ENCODE measurements at places on chromosomes 6 and 20.

DNA sequence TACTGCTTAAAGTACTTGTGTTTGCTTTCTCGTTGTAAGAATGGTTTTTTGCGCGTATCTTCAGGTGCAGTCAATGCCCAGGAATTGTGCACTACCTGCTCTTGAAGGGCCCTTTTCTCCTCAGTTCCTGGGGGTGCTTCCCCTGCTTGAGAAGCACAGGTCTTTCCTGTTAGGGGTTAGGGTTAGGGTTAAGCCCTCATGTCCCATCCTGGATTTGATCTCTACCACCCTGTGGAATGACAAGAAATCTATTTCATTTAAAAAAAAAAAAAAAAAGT is 39.6 kb upstream of the TBXT start:
- DNase-seq, result no peak

DNA sequence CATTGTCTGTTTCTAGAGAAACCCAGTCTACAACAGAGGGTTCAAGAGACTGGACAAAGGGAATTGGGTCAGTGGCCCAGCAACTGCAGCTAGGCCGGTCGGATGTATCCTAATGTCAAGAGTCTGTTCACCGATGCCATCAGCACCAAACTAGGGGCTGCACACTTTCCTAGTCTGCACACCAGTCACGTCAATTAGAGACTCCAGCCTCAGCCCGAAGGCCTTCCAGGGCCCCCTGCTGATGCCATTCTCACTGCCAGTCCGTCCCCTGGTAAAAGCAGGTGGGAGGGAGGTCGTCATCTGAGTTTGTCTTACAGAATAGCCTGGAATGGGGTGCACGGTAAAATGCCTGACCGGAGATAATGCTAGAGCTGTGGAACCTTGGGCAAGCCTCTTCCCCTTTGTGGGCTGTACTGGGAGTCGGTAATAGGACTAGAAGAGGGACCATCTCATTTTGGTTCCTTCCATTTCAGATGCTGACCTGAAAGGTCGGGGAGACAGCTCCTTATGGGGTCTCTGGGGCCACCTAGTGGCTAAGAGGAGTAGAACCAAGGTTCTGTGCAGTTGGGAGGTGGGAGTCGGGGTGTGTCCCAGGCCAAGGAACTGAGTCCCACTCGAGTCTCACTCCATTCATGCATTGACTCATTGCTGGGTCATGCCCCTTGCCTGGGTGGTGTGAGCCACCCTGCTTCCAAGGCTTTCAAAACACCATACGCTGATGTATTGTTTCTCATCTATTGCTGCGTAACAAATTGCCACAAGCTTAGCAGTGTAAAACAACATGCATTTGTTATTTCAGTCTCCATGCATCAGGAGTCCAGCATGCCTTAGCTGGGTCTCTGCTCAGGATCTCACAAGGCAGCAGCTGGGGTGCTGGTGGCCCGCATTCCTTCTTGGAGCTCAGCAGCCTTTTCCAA is 5.1 kb downstream of the SOX12 start:
- peak; percentile 39 for DNase-seq

- DNase-seq, result no peak
Measured at GRCh38 chr20:49797344-49797615, 15.3 kb upstream of the SLC9A8 start.

DNA sequence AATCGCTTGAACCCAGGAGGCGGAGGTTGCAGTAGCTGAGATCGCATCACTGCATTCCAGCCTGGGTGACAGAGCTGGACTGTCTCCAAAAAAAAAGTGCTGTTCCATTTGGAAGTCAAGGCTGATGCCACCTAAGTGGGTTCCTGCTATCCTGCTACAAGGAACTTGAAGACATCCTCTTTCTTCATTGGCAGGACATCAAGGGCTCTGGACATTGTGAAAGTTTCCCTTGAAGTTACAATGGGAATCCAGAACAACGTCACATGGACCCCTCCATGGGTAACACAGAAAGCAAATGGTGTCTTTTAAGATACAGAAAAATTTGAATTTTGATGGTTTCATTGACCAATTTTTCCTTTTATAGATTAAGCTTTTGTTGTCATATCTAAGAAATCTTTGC is 15.5 kb upstream of the ITCH start:
- DNase-seq, result no peak

DNA sequence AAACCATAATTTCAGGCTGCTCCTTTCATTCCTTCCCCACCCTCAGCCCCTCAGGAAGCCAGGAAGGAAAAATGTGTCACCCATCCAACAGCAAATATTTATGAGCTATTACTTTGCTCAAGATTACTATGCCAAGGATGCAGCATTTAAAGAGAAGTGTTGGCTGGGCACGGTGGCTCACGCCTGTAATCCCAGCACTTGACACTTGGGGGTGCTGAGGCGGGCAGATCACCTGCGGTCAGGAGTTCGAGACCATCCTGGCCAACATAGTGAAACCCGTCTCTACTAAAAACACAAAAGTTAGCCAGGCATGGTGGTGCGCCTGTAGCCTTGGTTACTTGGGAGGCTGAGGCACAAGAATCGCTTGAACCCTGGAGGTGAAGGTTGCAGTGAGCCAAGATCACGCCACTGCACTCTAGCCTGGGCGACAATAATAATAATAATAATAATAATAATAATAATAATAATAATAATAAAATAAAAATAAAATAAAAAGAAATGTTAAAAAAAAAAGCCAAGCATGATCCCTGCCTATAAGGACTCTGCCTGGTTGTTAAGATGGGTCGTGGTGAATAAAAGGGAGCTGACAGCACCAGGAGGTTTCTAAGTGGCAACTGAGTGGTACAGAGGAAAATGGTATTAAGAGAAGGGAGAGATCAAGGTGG is 20.5 kb upstream of the TIAM2 start:
- DNase-seq, result no peak

GRCh38 chr6:160790028-160790792 is 88.2 kb downstream of the PLG start:
- DNase-seq, result no peak

DNA sequence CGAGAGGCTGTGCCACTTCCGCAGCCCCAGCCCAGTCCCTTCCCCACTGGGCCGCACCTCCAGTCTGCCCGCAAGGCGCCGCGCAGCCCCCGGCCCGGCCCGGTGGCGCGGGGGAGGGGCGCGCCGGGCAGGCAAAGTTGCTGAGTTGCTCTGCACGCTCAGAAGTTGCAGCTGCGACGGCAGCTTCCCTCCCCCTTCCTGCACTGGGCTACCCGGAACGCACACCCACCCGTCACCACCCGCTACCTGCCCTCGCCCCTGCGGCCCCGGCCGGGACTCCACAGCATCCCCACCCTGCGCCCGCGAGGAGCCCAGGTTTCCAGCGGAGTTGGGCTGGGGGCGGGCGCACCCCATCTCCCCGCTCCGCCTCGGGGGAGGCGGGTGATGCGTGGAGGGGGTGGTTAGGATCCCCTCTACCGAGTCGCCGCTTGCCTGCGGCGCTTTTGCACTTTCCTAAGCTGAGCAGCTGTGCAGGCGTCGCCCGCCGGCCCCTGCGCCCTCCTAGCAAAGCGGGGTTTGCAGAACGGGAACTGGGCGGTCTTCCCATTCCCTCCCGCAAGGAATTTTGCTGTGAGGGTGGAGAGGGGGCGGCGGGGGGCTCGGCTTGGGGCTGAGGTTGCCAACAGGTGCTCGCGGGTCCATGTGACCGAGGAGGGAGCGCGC is 55.9 kb upstream of the RREB1 start:
- peak; percentile 15 for DNase-seq

DNA sequence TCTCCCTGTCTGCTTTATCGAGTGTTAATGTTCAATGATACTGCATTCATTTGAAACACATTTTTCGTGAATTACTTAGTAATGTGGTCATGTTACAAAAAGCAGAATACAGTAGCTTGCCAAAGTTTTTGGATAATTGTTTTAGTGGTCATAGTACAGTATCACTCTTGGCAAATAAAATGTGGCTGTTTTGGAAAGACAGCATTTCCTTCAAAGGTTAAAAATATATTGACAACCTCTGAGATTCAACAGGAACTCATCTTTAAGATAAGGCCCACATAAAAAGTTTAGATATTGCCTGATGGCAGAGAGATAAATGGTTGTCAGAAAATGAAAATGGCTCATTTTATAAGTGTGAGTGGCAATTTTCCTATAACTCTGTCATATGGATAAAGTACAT is 297.7 kb upstream of the MAN1A1 start:
- DNase-seq, result no peak

DNA sequence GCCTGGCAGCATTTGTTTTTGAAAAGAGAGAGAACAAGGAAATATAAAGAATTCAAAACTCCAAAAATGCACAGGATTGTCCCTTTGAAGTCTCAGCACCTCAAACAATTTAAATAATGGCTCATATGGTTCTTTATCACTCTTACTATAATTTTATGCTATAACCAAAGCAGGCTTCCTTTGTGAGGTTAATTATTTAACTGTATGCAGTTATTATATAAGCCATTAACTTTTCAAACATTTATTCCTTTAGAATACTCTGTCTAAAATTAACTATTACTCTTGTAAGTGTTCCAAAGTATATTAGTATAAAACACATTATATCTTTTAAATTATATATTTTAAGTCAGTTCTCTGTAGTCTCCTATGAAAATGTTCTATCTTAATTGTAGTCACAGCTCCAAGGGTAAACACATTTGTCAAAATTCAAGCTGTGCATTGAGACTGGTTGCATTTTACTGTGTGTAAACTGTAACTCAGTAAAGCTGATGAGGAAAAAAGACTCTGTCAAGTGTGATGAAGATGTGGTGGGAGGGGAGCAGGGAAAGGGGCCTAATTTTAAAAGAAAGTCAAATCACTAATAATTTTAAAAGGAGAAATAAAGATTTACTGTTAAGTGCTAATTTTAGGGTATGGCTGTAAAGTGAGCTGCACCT is 20.0 kb upstream of the PLAGL1 start:
- DNase-seq, result no peak

GRCh38 chr20:59446376-59446775 is 146.0 kb downstream of the EDN3 start:
- no peak for DNase-seq

DNA sequence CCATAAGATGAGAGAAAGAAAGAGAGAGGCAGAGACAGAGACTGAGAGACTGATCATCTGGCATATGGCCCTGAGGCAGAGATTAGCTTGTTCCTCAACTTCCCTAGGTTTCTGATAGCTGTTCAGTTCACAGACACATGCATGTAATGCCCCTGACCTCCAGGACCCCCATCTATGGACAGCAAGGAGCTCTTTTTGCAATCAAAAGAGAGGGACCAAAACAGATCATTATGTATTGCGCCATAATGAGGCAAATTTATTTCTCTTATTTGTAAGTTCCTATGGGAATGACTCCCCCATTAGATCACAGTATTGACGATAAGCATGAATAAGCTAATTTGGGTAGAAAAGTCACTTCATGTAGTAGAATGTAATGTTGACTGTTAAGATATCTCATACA is 25.6 kb downstream of the KCNQ5 start:
- DNase-seq, result no peak

GRCh38 chr6:151322570-151322969 is 68.8 kb downstream of the ZBTB2 start:
- no peak for DNase-seq

GRCh38 chr6:17115251-17116116 is 13.6 kb downstream of the STMND1 start:
- DNase-seq, result no peak

DNA sequence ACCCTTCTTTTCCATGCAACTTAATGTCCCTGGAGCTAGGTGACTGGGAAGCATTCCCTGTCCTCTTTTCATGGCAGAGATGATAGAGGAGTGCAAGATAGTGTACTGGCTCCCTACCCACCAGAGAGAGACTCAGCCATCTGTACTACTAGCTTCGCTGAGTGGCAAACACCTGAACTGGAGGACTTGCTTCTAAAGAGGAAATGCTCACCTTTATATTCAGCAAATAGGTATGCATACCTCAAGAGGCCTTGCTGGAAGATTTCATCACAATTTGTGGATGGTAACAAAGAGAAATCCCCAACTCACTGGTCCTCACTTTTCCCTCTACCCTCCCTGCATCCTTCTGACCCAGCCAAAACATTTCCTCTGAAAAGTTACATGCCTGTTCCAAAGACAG is 124.1 kb downstream of the FOXA2 start:
- DNase-seq, result no peak

- DNase-seq, result no peak
Measured at GRCh38 chr6:6803180-6803977, 214.9 kb downstream of the LY86 start.

DNA sequence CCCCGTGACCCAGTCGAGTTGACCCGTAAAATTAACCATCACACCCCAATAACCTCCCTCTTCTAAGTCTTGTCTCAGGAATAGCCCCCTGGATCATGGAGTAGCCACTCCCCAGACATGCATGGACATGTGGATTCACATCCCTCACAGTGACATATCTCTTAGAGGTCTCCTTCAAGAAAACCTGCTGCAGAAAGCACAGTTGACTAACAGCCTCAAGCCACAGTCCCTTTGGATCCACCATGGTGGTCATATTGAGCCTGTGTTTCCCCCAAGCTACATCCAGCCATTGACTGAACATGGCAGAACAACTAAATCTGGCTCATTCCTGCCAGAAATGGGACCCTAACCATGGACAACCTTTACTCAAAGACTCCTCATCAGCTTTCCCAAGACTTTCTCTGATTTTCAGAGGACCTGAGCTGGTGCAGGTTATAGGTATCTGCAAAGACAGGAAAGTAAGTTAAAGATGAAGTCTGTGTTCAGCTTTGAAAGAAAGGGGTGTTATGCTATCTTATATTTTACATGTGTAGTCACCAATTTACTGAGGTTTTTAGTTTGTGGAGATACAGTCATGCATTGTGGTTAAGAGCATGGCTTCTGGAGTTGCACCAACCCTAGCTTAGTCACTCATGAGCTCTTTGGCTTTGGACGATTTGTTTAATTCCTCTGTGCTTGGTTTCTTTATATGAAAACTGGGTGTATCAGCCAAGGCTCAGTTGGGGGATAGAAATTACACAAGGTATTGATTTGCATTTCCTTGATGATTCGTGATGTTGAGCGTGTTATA is 219.1 kb downstream of the MYLK4 start:
- DNase-seq, result no peak

- DNase-seq, result no peak
Measured at GRCh38 chr6:80469977-80470376, 363.5 kb downstream of the BCKDHB start.

DNA sequence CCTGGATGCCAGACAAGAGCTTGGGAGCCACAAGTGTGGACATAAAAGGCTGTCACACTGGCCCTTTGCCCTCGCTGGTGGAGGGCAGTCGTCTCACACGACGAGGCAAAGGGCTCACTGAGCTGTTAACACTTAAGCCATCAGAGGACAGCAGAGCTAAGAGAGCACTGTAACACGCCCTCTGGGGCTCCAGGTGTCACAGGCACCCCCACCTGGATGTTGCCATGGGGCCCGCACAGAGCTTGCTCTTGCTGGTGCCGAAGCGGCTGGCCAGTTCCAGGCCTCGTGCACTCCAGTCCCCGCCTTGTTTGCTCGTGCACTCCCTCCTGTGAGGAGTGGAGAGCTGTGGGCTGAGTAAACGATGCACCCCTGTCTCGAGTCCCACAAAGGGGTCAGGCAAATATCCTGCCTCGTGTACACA is 37.4 kb downstream of the SLC35D3 start:
- DNase-seq, result no peak

Data from NCI-H187 (cell line).